Stimulated activated CD8-positive, alpha-beta memory T cell treated with anti-CD3 and anti-CD28 coated beads, Interleukin-4, amount 100 ng/mL, for 1 hour (primary cell): ENCODE measurements at places on chromosomes 12 and 14.

- no peak for DNase-seq
Measured at GRCh38 chr12:12546314-12546772, 16.3 kb downstream of the DUSP16 start.

DNA sequence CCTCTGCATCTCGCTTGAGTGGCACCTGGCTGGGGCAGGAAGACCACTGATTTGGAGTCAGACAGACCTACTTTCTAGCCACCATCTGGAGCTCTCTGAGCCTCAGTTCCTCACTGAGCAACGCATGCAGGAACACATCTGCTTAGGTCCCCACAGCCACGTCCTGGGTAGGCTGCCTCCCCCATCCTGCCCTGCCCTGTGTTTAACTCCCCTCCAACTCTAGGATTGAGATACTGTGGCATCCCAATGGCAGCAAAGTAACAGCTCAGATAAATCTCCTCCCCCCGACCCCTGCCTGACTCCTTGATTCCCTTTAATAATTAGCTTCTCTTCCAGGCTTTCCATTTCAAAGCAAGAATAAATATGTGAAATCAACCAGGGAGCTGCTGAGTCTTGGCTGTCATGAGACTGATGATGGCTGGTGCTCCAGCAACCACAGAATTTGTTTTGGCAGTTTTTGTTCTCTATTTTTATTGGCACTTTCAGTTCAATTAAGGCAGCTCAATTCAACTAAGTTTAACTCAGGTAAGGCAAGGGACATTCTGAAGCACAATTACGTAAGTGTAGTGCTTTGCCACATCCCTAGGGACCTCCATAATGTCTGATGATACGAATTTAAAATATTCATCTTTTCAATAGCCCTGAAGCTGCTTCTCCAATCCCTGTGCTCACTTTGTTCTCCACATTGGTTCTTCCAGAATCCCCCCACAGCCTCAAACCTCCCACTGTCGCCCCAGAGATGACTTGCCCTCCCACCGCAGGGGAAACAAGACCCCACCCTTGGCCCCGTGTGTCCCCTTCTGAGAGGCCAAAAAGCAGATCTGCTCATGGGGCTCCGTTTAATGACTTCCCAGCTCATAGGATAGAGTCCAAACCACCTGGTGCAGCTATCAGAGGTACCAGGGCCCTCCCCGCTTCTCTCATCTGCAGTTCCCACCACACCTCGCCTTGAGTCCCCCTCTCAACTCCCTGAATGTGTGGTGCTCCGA lies 58.2 kb downstream of the ESR2 start:
- no peak for DNase-seq

- no peak for DNase-seq
Measured at GRCh38 chr14:73760598-73761586, 46.7 kb upstream of the PNMA1 start.

DNA sequence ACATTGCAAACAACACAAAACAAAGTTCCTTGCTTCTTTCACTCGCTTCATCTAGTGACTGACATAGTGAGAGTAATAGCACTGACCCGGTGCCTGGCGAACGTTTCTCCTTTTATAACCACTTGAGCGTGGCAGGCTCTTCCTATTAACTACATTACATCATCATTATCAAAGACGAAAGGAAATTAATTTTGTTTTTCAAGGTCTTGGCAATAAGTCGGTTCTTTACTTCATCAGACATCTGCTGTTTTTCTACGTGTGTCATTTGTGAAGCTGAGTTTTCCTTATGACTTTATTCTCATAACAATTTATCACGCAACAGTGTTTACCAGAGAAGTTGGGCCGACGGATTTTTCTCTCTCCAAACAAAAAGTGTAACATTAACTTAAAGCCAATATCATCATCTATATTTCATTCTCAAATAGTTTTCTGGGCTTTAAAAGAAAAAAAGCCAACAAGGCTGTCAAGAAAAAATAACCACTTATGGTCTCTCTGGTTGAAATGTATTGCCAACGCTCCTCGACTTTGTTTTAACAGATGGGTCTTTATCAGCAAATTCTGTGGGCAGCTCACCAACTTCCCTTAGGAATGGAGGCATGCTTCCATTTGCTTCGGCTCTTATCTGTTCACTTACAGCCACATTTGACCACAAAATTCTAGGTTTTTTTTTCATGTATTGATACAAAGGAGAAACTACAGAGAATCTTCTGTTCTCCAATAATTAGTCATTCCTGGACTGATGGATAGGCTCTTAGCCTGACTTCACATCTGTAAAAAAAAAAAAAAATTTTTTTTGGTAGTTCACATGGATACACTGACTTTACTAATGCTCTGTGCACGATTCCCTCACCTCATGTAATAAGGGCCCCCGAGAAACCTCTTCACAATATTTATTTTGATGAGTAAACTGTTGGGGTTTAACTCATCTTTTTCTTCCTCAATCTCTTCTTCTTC lies 97.1 kb upstream of the CDKN3 start:
- no peak for DNase-seq

DNA sequence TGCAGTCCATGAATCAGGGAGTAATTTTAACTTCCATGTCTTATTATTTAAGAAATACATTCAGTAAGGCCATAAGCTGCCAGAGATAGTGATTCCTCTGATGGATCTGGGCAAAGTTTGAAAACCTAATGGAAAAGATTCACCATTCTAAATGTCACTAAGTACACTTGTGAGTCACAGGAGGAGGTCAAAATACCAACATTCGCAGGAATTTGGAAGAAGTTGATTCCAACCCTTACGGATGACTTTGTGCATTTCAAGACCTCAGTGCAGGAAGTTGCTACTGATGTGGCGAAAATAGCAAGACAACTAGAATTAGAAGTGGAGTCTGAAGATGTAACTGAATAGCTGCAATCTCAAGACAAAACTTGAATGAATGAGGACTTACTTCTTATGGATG lies 69.8 kb downstream of the OSBPL8 start:
- no peak for DNase-seq

GRCh38 chr12:59834659-59835474 lies 239.0 kb downstream of the SLC16A7 start:
- DNase-seq, result no peak

- DNase-seq, result no peak
Measured at GRCh38 chr12:44582521-44582920, 293.6 kb downstream of the NELL2 start.

DNA sequence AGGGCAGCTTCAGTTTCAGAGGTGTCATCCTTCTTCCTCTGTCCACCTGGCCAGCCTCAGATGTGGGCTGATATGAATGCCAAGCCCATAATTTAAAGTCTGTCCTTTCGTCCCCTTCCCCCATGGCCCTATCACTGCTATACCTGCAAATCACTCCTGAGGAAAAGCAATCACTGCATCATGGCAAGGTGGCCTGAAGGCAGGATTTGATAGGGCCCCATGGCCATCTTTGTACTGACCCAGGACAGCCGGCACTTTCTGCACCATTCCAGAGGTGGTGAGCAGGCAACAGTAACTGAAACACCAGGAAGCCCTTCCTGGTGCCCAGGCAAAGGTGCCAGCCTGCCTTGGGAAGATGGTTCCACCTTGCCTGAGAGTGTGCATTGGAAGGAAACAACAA lies 60.8 kb downstream of the ANO2 start:
- no peak for DNase-seq

DNA sequence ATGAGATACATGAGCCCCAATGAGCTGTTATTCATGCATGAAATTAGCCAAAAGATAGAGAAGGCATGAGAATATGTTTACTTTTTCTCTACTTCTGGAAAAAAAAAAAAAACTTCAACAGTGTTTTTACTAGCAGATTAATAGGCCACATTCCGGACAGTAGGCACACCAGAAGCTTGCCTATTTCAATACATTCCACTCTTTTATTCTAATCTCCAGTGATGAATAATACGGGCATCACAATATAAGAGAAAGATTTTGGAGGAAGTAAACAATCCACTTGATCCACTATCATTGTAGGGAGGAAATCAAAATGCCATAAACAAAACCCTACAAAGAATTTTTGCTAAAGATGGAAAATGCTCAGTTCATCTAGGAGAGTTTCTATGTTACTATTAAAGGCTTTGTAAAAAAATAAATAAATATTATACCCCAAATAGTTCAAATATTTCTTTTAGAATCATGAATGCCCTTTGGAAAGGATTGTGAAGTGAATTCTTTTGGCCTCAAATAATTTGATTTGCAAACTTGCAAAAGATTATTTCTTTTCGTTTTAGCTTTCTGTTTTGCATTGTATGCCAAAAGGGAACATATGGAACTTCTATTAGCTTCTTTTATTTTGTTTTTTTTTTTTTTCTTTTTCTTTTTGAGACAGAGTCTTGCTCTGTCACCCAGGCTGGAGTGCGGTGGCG lies 232.6 kb downstream of the EPS8 start:
- no peak for DNase-seq

- DNase-seq, result no peak
Measured at GRCh38 chr12:107122452-107122958, 29.2 kb upstream of the CRY1 start.

GRCh38 chr14:55446127-55446736 lies 5.8 kb upstream of the TBPL2 start:
- no peak for DNase-seq

- no peak for DNase-seq
Measured at GRCh38 chr14:78355109-78355508, 184.9 kb downstream of the NRXN3 start.

GRCh38 chr14:34211732-34212131 lies 250.3 kb downstream of the SPTSSA start:
- no peak for DNase-seq

- no peak for DNase-seq
Measured at GRCh38 chr14:81805785-81806184, 272.1 kb upstream of the SEL1L start.

- no peak for DNase-seq
Measured at GRCh38 chr12:92468358-92469020, 234.3 kb upstream of the PLEKHG7 start.

DNA sequence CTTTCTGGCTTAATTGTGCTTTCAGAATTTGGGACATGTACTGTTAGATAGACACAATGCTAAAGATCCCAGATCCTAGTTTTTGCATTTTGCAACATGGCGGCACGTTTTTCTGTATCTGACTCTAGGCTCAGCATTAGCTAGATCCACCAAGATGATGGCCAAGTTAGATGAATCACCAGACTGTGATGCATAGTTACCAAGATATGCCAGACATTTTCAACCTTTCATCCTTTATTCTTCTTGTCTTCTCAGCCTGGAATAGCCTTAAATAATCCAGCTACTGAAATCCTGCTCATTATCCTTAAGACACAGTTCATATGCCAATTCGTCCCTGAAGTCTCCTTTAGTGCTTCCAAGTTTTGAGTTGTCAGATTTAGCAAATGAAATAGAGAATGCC lies 144.9 kb upstream of the CRY1 start:
- no peak for DNase-seq

GRCh38 chr12:88367231-88367630 lies 213.0 kb downstream of the KITLG start:
- DNase-seq, result no peak

GRCh38 chr12:57237932-57238853 lies 8.7 kb downstream of the SHMT2 start:
- DNase-seq, result no peak

- no peak for DNase-seq
Measured at GRCh38 chr14:33098016-33098415, 159.3 kb downstream of the NPAS3 start.

DNA sequence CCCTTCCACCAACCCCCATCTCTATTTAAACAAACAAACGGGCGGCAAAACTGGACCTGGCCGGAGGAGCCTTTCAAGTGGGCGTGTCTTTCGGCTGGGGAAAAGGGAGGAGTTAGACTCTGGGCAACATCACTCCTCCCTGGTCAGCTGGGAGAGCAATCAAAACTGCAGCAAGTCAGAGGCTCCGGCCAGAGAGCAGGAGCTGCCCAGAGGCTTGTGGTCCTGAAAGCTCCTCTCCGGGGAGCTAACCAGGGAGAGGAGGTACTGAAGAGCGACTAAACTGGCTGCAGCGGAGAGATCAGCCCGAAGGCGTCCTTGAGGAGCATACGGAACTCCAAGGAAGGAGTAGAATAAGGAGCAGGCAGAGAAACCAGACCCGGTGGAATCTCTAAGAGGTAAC lies at the start of gene NEUROD4:
TSS of gene NEUROD4 (plus strand) at position 191 of the 400 bp plus-strand sequence. CDS start 6,466 bp downstream, outside the sequence.
- no peak for DNase-seq

GRCh38 chr14:29353513-29353912 lies 574.1 kb downstream of the PRKD1 start:
- DNase-seq, result no peak

DNA sequence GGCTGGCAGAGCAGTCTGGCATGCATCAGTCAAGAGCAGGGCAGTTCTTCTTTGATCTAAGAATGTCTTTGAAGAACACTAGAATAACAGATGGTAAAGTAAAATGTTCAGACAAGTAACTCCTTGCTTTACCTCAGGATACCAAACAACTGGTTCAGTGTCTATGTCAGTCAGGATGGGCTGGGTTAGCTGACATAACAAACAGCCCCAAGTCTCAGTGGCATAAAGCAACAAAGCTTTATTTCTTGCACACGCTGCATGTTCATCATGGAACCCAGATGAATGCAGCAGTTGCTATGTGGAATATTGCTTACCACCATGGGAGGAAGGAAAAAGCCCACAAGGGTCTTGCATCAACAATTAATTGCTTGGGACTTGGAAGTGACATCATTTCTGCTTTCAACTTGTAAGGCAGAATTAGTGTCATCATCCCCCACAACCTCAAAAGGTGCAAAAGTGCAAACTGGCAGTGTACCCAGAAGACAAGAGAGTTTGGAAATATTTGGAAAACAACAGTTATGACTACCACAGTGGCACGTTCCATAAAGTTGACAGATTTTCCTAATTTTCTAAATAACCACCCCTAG lies 21.2 kb downstream of the GPRC5D start:
- DNase-seq, result no peak

- DNase-seq, result no peak
Measured at GRCh38 chr14:24443053-24443665, 583 bp upstream of the SDR39U1 start.

DNA sequence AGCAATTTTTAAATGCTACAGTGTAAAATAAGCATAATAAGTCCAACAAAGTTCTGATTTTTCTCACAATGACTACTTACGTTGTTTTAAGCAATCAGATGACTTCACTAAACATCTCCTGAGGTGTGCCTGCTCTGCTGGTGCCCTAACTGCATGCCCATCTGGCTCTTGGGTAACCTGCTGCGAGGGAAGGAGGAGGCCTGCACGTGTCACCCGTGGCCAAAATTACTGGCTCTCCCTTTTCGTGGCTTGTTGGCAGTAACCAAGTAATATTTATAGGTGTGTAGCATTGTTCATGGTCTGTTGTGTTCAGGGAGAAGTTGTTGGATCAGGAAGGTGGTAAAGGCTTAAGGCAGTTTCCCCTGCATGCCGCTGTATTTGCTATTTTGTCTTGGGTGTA lies 6.3 kb upstream of the NFKBIA start:
- DNase-seq, result no peak

DNA sequence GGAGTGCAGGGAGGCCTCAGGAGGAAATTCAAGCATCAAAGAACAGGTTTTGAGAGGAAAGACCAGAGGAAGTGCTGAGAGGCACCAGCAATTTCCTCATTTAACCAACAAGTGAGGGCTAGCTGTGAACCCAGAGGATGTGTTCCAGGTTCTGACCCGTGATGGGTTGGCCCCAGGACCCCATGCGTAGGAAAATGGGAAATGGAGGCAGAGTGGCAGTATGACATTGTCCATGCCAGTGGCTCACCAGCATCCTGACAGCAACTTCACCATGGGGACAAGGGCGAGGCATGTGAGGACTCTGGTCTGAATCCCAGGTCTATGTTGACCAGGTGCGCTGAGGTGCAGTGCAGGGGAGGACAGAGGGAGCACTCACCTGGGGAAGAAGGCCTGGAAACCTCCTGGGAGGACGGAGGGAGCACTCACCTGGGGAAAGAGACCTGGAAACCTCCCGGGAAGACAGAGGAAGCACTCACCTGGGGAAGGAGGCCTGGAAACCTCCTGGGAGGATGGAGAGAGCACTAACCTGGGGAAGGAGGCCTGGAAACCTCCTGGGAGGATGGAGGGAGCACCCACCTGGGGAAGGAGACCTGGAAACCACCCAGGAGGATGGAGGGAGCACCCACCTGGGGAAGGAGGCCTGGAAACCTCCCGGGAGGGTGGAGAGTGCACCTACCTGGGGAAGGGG lies 6.7 kb upstream of the CACNA2D4 start:
- DNase-seq, result no peak
